HCT116 (cell line): ENCODE measurements at places on chromosomes 12 and 14. TPM values are rescaled to one million over a fixed set of nuclear protein-coding genes. Genes with fewer than 3 reads are reported as not detected.

DNA sequence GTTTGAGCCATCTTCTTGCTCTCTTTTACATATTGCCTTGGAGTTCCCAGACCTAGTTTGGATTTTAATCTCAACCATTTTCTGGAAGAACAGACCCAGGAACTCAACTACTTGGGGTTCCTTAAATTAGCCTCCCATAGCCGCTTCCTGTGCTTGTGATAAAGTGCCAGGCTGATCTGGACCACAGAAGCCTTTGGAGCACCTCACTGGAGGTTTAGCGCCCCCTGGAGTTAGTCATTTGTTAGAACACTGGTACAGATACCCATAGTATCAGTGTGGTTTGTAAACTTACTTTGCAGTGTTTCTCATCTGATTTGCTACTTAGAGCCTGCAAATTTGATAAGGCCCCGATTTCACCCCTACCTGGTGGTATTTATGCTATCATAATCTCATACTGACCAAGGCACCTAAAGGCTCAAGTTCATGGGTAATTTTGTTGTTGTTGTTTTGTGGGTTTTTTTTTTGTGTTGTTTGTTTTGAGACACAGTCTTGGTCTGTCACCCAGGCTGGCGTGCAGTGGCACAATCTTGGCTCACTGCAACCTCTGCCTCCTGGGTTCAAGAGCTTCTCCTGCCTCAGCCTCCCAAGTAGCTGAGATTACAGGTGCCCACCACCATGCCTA, 3.7 kb downstream of the UNC119B start:
- no peaks in the 10 kb centered on the region for H3K27me3 ChIP-seq
- no peak overlapping the region for H3K27ac ChIP-seq
- H3K36me3 ChIP-seq: peaks cover 23% of the 10 kb centered on the region
- H3K4me3 ChIP-seq: no peak overlapping the region
- peak; percentile 63 for DNase-seq

DNA sequence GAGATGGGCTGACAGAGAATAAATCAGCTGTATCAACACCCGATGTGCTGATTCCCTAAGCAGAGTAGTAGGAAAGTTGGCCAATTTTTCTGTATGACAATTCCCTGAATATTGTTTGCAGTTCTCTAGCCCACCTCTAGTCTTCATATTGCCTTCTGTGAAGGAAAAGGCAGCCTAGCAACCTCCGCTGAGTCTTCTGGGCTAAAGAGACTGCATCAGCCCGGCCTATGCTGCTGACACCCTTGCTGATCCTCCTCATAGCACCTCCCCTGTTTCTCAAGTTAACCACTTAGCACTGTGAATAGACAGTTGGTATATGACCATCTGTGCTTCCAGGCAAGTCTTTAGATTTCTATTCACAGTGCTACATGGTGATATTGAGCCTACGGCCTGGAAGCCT, 161.1 kb upstream of the EGLN3 start:
- no peaks in the 10 kb centered on the region for H3K4me1 ChIP-seq
- H3K36me3 ChIP-seq: no peaks in the 10 kb centered on the region
- no peak overlapping the region for H3K4me3 ChIP-seq
- no peak for DNase-seq

- H3K27me3 ChIP-seq: no peaks in the 10 kb centered on the region
- H3K4me3 ChIP-seq: no peak overlapping the region
Measured at GRCh38 chr14:30550335-30550734, 8.6 kb upstream of the G2E3 start.

GRCh38 chr12:28033538-28033915, 61.0 kb upstream of the PTHLH start:
- H3K4me3 ChIP-seq: no peak overlapping the region
- H3K27me3 ChIP-seq: no peaks in the 10 kb centered on the region
- no peak overlapping the region for H3K27ac ChIP-seq
- DNase-seq: no peak
- no peaks in the 10 kb centered on the region for H3K36me3 ChIP-seq

DNA sequence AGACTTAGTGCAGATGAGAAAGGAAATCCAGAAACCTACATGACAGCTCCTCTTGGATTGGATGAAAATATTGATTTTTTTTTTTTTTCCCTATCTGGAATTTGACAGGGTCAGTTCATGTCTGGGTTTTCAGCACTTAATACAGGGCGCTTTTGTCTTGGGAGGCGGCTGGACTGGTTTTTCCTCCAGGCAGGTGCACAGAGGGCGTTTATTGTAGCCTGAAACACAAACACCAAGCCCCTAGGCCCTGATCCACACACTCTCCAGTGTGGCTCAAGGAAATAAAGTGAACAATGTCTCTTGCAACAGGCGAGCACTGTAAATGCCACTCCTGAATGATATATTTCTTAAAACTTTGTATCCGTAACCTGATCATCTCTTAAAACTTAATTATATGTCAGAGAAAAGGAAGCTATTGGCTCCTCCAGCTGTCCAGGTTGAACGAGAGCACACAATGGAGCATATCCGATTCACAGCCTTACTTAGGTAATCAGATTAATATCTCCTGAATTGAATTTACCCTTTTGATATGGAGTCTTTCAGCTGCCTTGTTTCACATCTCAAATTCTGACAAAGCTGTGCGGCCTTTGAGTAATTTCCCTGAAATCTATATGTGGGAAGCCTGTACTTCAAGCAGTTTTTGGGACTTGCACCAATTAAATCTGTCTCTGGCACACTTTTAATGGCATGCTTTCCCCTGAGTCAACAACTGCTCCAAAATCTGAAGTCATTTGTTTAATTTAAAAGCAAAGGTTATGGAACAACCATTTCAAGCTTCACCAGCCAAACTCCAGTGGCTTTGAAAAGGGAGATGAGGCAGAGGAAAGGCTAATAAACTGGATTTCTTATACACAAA, 485.7 kb downstream of the ZFP36L1 start:
- no peaks in the 10 kb centered on the region for H3K36me3 ChIP-seq
- H3K4me1 ChIP-seq: peaks cover 25% of the 10 kb centered on the region
- peak overlapping the region; percentile 36 for H3K27ac ChIP-seq
- no peak overlapping the region for H3K4me3 ChIP-seq
- no peaks in the 10 kb centered on the region for H3K27me3 ChIP-seq
- peak; percentile 21 for DNase-seq

DNA sequence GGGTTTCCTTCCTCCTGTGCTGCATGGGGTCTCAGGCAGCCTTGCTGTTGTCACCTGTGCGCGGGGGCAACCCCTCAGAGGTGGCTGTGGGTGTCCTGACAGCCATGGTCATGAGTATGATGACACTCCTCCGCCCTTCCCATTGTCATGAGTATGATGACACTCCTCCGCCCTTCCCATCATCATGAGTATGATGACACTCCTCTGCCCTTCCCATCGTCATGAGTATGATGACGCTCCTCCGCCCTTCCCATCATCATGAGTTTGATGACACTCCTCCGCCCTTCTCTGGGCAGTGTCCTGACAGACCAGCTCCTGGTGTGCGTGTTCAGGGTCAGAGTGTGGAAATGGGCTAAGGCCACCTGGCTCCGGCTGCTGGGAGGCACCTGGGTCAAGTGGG, 40.0 kb downstream of the FBRSL1 start:
- H3K4me1 ChIP-seq: no peaks in the 10 kb centered on the region
- no peaks in the 10 kb centered on the region for H3K27me3 ChIP-seq
- no peaks in the 10 kb centered on the region for H3K36me3 ChIP-seq
- no peak for DNase-seq
- H3K27ac ChIP-seq: no peak overlapping the region

COX8C gene
- not detected for total RNA-seq

TMEM132D gene
- total RNA-seq: not detected

CLEC4A gene
- 0.69 TPM for total RNA-seq

P2RX2 gene
- total RNA-seq: not detected
